ENCODE measurements at places on chromosomes 3 and 15. TPM values are rescaled to one million over a fixed set of nuclear protein-coding genes. Genes with fewer than 3 reads are reported as not detected.

The APOD gene
- 1.2 TPM for total RNA-seq

The EHD4 gene
- 14.5 TPM for total RNA-seq

The EFHB gene
- 1.0 TPM for total RNA-seq

The SNTN gene
- not detected for total RNA-seq

DNA sequence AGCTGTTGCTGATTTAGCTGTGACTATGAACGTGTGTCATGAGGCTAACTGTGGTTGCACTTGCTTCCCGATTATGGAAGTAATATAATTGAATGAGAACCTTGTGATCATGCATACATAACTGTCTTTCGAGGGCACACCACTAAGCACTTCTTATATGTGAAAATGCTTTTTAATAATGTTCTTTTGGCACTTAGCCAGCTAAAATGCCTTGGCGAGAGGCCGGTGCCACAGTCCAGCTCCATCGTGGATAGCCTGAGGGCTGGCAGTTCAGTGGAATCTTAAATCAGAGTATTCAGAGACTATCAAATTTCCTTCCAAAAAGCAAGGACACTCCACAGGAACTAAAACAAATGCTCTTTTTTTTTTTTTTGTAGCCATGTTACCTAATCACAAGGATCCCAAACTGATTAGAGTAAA lies 161.6 kb upstream of the FRMD4B start:
- no peak overlapping the region for H3K27ac ChIP-seq
- no peaks in the 10 kb centered on the region for H3K36me3 ChIP-seq
- peaks cover 79% of the 10 kb centered on the region for H3K27me3 ChIP-seq
- DNase-seq = no peak
- peaks cover 4% of the 10 kb centered on the region for H3K4me1 ChIP-seq

GRCh38 chr3:125103406-125103805 lies 47.6 kb upstream of the HEG1 start:
- no peak overlapping the region for H3K4me3 ChIP-seq
- H3K27ac ChIP-seq = no peak overlapping the region
- H3K4me1 ChIP-seq = no peaks in the 10 kb centered on the region
- peaks cover 14% of the 10 kb centered on the region for H3K36me3 ChIP-seq

GRCh38 chr3:86126552-86126951 lies 864.4 kb downstream of the VGLL3 start:
- H3K27me3 ChIP-seq = no peaks in the 10 kb centered on the region
- no peak for DNase-seq
- no peaks in the 10 kb centered on the region for H3K4me1 ChIP-seq
- H3K36me3 ChIP-seq = peaks cover 5% of the 10 kb centered on the region

- no peak for DNase-seq
- no peaks in the 10 kb centered on the region for H3K36me3 ChIP-seq
- H3K4me1 ChIP-seq = peaks cover 36% of the 10 kb centered on the region
- no peak overlapping the region for H3K27ac ChIP-seq
- no peak overlapping the region for H3K4me3 ChIP-seq
Measured at GRCh38 chr3:194095464-194095863, 40.5 kb upstream of the HES1 start.

GRCh38 chr3:104396974-104397669 lies 969.6 kb upstream of the ALCAM start:
- H3K4me3 ChIP-seq = no peak overlapping the region
- no peak overlapping the region for H3K27ac ChIP-seq
- H3K4me1 ChIP-seq = no peaks in the 10 kb centered on the region
- no peak for DNase-seq
